ENCODE measurements at places on chromosomes 12 and 14.

GRCh38 chr12:132520421-132521199 lies 30.7 kb downstream of the FBRSL1 start:
- no peak for DNase-seq

- DNase-seq: no peak
Observed at GRCh38 chr14:100330388-100330931, 7.3 kb downstream of the SLC25A47 start.

DNA sequence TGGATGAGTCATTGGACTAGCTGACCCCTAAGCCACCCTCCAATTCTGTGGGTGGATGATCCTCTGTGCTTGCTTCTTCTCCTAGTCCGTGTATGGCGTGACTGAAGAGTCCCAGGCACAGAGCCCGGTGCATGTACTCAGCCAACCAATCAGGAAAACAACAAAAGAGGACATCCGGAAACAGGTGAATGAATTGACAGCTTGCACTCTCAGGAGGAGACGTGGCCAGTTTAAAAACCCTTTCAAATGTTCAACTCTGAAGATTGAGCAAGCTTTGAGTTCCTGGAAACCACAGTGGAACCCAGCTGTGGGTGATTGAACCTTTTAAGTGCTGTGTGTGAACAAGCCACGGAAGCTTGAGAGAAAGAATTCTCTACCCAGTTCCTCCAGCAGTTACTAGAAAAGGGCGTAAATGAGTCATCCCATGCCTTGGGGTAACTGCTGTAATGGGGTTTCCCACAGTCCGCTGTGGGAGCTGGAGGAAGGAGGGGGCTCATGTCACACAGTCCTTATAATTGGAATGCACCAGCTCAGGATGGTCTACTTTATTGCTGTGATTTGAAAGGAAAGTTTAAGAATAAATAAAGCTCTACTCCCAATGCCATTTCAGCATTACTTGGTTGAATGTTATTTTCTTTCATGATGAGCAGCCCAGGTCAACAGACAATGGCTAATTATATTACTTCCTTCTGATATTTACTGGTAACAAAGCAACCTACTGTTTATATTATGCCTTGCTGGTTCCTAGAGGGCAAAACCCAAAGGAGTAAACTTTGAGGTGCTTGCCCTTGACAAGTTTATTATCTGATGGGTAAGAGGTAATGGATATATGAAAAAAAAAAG lies 417.0 kb downstream of the DPF3 start:
- DNase-seq: no peak

- no peak for DNase-seq
Observed at GRCh38 chr12:124006085-124006845, 33.2 kb downstream of the ZNF664 start.

DNA sequence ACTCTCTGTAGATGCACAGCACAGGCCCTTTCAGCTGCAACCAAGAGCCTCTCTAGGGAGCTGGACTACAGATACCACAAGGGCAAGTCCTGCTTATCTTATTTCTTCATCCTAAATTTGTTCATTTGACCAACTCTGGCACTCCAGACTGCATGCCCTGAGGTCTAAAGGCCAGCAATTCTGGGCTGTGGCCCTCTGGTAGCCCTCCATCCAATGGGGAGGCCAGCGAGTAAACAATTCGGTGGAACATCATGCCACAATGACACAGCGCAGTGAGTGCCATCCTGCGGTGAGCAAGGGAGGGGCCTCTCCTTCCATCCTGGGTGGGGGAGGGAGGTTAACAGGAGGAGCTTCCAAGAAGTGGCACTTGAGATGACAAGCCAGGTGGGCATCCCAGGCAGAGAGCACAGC lies 652 bp upstream of the SELPLG start:
- no peak for DNase-seq

GRCh38 chr14:96631621-96632362 lies 129.6 kb downstream of the PAPOLA start:
- DNase-seq: no peak

DNA sequence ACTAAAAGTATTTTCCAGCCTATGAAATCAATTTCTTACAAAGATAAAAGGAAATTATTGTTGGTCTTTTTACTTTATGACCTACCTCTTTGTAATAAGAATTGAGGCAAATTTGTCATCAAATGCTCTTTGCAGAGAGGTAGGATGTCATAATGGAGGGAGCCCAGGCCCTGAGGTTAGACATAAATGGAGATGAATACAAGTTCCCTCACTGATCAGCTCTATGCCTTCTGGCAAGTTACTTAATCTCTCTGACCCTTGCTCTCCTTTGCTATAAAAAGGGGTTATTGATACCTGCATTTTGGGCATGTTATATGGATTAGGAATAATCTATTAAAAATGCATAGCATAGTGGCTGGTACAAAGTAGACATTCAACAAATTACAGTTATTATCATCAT lies 146.9 kb upstream of the KRR1 start:
- no peak for DNase-seq

- DNase-seq: no peak
Observed at GRCh38 chr12:59087077-59087673, 166.9 kb upstream of the LRIG3 start.

DNA sequence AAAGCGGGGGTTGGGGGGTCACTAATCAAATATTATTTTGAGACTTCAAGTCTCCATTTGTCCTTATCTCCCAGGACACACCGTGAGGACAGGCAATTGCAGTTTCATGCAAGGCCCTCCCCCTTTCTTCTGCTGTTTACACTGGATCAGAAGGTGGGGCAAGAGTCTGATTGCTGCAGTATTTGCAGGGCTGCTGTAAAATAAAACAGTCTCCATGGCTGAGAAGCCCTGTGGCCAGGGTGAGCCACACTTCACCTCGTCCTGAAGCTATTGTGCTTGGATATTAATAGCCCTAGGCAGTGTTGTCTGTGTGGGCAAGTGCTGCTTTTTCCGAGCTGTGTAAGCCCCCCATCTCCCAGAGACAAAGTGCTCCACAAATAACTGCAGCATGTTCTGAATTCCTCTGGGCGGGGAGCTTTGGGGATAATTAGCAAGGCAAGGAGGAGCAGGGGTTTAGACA lies 187.4 kb upstream of the NTF3 start:
- no peak for DNase-seq

DNA sequence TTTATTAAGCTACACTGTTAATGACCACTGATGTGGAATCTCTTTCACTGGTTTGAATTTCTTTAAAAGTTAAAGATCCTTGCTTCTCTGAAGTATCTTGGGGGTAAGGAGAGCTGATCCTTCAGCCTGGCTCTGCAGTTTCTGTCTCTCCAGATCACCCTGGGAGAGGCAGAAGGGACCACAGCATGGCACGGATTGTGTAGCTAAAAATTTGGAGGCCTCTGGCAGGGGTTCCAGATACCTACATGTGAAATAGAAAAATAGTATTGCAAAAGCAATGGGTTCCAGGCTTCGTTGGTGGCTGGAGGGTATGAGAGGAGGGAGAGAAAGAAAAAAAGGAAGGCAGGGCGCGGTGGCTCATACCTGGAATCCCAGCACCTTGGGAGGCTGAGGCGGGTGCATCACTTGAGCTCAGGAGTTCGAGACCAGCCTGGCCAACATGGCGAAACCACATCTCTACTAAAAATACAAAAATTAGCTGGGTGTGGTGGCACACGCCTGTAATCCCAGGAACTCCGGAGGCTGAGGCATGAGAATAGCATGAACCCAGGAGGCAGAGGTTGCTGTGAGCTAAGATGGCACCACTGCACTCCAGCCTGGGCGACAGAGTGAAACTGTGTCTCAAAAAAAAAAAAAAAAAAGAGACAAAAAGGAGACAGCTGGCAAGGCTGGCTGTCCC lies 3.4 kb downstream of the CHST11 start:
- no peak for DNase-seq

DNA sequence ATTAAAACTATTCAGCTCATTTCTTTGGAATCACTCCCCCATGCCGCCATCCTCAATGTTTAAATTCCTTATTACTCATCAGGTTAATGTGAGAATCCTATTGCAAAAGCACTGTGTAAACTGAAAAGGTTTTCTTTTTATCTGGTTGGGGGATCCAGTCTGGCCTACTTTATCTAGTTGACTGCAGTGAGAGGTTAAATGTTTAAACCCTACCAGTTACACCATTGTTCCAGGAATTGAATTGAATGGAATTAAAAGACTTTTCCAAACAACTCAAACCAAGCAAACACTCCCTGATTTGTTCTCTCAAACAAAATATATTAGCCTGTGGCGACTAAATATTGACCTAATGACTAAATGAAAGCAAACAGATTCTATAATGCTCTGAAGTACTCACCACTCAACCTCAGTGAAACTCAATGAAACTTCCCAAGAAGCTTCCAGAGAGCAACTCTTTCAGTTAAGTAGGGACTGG lies 100.5 kb downstream of the VEZT start:
- no peak for DNase-seq

DNA sequence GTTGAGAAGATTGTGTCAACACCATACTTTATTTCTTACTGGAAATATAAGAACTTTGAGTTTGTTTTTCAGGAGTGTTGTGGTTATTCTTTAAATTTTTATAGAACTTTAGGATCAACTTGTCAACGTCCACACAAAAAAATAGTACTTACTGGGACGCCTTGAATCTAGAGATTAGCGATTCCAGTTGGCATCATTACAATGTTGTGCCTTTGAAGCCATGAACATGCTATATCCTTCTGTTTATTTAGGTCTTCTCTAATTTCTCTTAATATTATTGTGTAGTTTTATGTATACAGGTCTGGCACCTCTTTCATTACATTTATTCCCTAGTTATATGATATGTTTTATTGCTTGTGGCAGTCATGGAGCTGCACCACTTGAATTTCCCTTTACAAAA lies 320.8 kb upstream of the CCDC196 start:
- DNase-seq: no peak

DNA sequence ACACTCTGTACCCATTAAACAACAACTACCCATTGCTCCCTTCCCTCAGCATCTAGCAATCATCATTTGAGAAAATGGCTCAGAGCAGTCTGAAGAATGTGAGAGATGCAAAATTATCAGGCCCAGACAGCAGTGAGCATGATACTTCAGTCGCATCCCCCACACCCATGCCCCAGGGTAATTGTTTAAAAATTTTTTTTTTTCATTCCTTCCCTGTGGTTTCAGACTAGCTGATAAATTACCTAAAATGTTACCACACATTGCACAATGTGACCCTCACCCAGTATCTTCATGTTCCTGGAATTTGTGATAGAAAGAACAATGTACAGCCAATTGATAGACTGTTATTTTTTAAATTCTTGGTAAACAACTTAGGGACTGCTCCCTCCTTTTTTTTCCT lies 11.3 kb upstream of the USP15 start:
- no peak for DNase-seq

GRCh38 chr14:100602621-100603230 lies 15.5 kb upstream of the BEGAIN start:
- no peak for DNase-seq

- no peak for DNase-seq
Observed at GRCh38 chr14:96752594-96752993, 44.6 kb upstream of the VRK1 start.

DNA sequence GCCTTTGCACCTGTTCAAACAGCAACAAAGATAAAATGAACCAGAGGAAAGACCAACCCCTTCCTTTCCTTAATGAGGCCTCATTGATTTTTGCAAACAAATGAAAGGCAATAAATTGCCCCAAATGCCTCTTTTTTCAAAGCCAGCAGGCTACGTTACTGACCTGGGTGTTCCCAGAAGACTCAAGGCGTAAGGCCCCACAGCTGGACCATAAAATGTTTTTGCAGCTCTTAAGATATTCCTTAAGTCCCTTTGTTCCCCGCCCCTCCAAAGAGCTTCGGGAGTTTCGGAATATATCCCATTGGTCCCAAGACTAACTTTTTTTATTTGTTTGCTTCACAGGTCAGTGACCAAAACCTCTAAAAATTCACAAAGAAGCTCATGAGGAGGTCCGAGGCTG lies 462.9 kb upstream of the PRICKLE1 start:
- no peak for DNase-seq

- no peak for DNase-seq
Observed at GRCh38 chr12:121748218-121748570, 35.6 kb downstream of the TMEM120B start.

DNA sequence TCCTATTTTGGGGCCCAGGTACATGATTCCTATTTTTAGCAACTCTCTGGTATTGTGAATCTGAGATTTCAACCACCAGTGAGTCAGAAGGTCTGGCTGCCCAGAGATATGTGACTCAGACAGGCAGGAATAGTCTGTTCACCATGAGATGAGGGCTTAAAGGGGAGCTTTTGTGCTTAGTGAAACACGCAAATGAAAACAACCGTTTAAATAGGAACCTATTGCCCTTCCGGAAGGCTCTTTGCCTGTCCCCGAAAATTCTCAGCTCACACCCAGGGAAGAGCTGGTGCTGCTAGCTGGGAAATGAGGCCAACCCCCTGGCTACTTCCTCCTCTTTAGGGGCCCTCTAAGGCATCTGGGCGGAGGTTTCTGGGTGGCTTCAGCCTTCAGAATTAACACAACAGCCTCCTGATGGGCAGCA lies 283.6 kb downstream of the CACNA1C start:
- DNase-seq: no peak

- DNase-seq: no peak
Observed at GRCh38 chr12:55843431-55843830, 695 bp upstream of the MMP19 start.

DNA sequence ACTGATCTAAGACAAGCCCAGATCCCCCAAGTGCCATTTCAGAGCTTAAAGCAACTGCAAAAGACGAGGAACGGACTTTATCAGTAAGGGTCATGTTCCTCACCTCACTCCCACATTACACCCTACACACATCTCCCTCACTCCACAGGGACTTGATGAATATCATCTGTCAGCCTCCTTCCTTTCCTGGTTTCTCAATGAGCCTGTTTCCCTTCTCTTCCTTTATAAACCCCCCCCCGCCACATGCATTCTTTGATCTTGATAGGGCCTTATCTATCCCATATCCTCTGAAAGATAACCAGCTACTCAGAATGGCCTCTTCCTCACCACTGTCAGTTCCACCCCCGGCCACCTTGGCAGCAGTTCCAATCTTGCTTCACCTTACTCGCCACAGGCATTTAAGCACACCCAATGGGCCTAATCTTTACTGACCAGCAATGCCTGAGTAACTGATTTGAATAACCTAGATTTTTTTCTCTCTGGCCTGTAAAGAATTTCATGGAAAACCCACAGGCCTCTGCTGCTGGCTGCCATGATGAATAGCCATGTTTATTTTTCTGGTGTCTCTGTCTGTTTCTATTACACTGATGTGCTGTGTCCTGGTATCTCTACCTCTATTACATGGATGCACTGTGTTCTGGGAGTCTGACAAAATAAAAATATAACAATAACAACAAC lies 138.7 kb downstream of the PHLDA1 start:
- no peak for DNase-seq

GRCh38 chr12:115354007-115354890 lies 670.3 kb upstream of the TBX3 start:
- DNase-seq: no peak

- DNase-seq: no peak
Observed at GRCh38 chr14:35818346-35819115, 7.6 kb upstream of the BRMS1L start.

DNA sequence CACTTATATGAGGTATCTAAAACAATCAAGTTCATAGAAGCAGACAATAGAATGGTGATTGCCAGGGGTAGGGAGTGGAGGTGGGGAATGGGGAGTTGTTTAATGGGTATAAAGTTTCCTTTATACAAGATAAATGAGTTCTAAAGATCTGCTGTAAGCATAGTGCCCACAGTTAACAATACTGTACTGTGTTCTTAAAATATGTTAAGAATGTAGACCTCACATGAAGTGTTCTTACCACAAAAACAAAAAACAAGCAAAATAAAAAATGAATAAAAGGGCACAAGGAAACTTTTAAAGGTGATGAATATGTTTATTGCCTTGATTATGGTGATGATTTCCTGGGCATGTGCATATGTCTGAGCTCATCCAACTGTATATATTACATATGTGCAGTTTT lies 211.8 kb downstream of the MSRB3 start:
- no peak for DNase-seq

Data from iPS DF 6.9 (cell line).